ENCODE measurements at places on chromosomes 13 and 19.

DNA sequence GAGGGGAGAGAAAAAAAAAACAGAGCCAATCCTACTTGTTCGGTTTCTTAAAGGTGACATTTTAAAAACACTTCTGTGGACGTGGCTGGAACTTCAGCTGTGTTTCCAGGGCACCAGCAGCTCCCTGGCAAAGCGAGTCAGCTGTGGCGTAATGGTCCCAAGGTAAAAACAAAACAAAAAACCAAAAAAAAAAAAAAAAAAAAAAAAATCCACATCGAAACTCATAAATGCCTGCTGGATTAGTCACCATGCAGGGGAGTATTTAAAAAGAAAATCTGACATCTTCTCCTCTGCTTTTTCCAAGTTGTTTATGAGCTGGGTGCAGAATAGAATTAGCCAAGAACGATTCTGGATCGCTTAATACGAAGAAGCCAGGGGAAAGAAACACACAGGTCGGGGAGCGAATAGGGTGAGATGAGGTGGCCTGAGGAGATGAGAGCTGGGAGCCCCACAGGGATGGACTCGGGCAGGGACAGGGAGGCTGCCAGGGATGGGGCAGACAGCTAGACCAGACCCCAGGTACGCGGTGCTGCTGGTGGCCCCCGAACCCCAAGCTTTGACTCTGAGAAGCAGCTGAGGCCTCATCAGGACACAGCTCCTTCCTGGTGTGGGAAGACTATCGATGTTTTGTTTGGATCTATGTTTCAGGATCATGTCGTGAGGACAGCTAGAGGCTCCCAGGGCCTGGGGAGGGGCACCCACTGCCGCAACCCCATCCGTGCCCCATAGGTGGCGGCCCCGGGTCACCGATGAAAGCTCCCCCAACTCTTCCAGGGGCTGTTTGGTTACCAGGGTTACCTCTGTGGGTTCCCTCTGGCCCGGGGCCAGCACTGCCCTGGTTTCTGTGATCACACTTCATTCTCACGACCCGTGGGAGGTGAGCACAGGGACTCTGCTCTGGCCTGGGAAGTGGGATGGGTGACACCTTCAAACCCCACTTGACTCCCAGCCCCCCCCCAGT, 3.1 kb upstream of the CTXN1 start:
- DNase-seq, result peak; percentile 46

DNA sequence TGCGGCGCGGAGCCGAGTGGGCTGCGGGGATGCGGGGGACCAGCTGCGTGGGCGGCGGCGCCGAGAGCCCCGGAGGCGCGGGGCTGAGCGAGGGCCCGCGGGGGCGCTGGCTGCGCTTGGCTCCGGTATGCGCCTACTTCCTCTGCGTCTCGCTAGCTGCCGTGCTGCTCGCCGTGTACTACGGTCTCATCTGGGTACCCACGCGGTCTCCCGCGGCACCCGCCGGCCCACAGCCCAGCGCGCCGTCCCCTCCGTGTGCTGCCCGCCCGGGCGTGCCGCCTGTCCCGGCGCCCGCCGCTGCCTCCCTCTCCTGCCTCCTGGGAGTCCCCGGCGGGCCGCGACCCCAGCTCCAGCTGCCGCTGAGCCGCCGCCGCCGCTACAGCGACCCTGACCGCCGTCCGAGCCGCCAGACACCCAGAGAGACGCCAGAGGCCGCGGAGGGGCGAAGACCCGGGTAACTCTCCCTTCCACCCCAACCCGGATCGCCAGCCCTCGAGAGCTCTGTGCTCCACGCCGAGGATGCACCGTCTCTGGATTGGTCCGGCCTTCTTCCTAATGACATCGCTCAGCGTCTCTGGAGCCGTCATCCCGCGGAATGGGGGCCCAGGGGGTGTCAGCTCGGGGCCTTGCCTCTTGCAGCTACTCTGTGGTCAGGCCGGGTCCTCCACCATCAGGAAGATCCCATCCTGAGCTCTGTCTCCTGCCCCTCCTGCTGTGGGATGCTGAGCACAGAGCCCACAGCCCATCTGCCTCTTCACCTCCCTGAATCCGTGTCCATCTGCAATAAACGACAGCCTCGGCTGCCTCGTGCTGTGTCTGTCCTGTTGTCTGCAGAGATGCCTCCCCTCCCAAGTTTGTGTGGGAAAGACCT, 441 bp downstream of the INAFM1 start:
- peak; percentile 70 for DNase-seq

GRCh38 chr13:95833719-95834118, 156.8 kb downstream of the DNAJC3 start:
- DNase-seq, result no peak

DNA sequence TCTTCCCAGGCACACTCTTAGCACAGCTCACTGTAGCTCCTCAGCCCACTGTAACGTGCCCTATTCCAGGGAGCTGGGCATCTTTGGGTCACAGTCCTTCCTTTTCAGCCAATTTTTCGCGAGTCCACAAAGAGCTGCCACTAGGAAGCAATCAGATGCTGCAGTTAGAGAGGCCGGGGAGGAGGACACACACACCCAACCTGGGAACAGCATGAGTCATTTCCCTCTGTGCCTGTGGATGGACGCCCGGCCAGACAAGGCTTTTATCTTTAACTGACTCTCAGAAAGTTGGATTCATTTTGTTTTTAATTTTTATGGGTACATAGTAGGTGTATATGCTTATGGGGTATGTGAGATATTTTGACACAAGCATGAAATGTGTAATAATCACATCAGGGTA, 918.6 kb downstream of the UQCRFS1 start:
- DNase-seq, result no peak

DNA sequence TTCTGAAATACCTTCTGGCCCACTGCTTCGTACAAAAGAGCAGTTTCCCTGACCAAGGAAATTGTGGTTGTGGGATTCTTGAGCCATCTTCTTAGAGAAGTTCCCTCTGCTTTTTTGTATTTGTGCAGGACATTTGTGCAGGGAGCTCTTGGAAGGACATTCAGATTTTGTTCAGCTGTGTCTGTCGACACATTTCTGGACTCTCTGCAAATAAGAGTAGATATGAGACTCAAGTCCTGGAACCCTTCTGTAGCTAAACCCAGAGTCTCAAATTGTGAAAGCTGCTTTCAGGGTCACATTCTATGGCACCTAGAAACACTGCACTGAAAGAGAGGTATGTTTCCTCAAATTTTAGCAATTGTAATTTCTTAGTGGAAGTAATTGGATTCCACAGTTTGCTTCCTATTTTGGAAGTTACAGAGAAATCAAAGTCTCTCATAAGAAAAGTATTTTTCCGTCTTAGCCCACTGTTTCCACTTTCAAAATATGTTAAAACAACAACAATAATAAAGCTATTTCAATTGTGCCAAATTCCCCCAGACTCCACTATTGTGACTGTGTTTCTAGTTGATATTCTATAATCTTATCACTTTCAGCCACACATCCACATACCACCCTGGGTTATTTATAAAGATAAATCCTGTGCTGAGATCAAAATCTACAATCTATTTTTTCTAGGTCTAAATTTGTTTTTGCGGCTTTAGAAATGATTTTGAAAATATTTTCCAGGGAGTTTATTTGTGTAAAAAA, 224.0 kb downstream of the COG6 start:
- no peak for DNase-seq

- DNase-seq, result no peak
Observed at GRCh38 chr13:73341748-73342147, 282.9 kb downstream of the KLF5 start.

- no peak for DNase-seq
Observed at GRCh38 chr19:33301900-33302174, 497 bp downstream of the CEBPA start.

GRCh38 chr19:55284405-55285058, 735 bp downstream of the BRSK1 start:
- no peak for DNase-seq

GRCh38 chr13:75055296-75055695, 426.7 kb downstream of the TBC1D4 start:
- no peak for DNase-seq

- DNase-seq, result no peak
Observed at GRCh38 chr13:22161871-22162270, 491.0 kb downstream of the FGF9 start.

Data from left hindlimb (tissue), 1 donor.